ENCODE measurements at places on chromosomes 11 and 22. TPM values are rescaled to one million over a fixed set of nuclear protein-coding genes. Genes with fewer than 3 reads are reported as not detected.

DNA sequence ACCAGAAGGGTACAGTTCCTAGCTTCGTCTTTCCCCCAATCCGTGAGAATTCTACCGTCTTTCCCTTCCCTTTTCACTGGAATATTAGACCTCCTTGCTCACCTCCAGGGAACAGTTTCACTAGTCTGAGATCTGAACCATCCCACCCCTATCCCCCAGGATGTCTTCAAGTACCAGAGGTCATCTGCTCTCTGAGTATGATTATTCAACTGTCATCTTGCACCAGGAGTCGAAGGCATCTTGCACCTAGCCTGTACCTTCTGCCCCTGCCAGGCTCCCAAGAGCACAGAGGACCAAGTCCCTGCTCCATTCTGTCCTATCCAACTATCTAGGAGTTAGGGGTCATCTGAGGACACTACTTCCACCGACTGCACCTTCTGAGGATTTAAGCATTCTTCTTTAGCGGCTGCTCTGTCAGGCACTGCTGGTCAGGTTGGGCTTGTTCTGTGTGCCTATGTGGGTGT is 804 bp downstream of the ACER3 start:
- DNase-seq: no peak

GRCh38 chr11:124863826-124864165 is 1.4 kb upstream of the ROBO3 start:
- DNase-seq: no peak

DNA sequence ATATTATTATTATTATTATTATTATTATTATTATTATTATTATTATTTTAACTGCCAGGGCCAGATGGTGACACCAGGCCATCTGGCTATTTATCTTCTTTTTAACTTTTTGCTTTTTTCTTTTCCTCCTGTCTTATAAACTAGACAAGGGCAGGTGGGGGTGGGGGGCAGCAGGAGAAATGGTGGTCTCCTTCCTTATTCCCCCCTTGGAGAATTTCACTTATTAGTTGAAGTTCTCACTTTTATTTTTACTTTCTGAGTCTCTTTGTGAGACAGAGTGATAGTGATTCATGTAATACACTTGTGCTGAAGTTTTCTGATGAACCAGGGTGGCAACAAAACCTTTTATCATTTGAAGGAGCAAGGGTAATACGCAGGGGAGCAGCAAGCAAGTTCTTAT is 96.3 kb upstream of the ALKBH3 start:
- no peak for DNase-seq

DNA sequence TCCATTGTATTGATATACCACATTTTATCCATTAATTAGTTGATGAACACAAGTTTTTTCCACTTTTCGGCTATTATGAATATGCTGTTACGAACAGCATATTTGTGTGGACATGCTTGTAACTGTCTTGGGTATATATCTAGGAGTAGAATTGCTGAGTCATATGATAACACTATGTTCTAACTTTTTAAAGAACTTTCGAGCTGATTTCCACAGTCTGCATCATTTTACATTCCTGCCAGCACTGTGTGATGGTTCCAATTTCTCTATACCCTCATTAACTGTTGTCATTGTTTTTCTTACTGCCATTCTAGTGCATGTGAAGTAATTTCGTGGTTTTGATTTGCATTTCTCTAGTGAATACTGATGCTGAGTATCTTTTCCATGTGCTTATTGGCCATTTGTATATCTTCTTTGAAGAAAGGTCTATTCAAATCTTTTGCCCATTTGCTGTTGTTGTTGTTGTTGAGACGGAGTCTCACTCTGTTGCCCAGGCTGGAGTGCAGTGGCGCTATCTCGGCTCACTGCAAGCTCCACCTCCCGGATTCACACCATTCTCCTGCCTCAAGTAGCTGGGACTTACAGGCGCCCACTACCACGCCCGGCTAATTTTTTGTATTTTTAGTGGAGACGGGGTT is 7.4 kb upstream of the RCE1 start:
- no peak for DNase-seq

- DNase-seq: no peak
Measured at GRCh38 chr11:131253142-131253655, 117.2 kb upstream of the NTM start.

DNA sequence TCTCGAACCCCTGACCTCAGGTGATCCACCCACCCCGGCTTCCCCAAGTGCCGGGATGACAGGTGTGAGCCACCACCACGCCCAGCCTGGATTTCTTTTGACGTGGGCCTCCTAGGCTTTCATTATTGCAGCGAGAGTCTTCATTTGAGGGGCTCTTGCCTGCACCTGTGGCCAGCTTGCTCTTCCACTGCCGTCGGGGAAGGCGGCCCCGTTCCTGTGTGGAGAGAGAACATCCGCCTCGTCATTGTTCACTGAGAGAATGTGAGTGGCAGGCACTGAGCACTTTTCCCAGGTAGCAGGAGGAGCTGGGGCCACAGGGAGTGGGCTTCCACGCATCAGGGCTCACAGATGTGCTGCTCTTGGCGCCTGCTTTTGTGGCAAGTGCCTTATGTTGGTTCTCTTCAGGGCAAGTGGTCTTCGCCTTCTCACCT is 365.0 kb downstream of the TBC1D22A start:
- DNase-seq: no peak

DNA sequence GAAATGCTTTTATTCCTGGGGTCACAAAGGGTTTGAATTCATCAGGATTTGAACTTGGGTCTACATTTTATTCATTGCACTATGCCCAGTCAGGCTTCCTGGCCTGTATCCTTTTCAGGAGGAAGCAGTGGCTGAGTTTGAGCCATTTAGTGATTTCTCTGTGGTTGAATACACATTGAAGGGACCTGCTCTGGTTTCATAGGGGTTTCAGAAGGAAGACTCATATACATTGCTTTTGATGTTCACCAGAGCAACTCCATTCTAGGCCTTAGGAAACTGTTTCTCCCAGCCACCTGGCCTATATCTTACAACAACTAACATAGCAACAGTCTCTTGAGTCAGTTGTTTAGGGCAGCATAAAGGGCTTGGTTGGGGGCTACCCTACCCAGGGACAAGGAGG is 165.7 kb downstream of the INSC start:
- no peak for DNase-seq

- DNase-seq: no peak
Measured at GRCh38 chr11:58926695-58927094, 12.6 kb upstream of the GLYATL1 start.

DNA sequence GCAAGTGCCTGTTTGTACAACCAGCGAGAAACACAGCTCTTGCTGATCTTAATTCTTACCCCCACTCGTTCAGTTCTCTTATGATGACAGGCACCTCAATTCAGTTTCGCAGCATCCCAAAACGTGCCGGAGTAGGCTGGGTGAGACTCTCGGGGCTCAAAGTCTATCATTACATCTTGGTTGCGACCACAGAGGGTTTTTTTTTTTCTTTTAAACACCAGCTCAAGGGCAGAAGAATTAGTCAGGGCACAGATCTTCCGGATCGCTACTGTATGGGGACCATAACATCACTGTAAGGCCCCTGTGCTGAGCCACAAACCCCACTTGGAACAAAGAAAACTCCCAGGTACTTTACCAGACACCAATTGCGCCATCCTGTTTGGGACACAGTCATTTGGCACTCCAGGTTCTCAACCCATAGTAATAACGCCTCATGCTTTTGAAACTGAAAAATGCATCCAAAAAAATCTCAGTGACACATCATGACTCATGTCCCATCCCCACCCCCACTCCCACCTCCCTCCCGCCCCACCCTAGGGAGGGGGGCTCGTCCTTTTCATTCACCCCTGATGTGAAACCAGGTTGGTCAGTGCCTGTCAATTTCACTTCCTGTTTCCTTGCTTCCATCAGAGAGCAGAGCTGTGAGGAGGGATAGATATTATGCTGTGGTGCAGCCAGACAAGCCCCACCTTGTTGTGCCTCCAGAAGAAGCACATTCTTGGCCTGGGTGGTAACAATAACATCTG is 41.0 kb upstream of the CD5 start:
- peak; percentile 32 for DNase-seq

DNA sequence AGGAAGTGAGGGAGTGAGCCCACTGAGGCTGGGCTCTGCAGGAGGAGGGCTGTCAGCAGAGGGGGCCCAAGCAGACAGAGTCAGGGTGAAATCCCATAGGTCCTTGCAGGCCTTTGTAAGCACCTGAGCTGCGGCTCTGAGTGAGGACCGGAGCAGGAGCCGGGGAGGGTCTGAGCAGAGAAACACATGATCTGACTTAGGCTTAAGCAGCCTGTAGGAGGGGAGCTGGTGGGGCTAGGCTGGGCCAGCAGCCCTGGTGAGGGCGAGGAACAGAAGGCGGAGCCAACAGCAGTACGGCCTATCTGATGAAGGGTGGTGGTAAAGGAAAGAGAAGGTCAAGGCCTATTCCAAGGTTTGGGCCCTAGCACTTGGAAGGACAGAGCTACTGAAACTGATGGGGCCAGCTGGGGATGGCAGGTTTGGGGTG is 26.9 kb upstream of the CBX7 start:
- no peak for DNase-seq

DNA sequence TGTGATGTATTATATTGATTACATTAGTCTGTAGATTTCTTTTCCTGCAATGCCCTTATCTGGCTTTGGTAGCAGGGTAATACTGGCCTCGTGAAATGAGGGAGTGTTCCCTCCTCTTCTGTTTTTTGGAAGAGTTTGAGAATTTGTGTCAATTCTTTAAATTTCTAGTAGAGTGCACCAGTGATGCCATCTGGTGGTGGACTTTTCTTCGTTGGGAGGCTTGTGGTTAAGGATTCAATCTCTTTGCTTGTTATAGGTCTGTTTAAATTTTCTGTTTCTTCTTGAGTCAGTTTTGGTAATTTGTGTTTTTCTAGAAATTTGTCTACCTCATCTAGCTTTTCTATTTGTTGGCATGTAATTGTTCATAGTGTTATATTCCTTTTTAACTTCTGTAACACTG is 18.9 kb downstream of the SHANK3 start:
- DNase-seq: peak; percentile 50

GRCh38 chr22:45423524-45423923 is 10.0 kb downstream of the RIBC2 start:
- no peak for DNase-seq

GRCh38 chr11:117874253-117874909 is 2.1 kb downstream of the FXYD6 start:
- no peak for DNase-seq

DNA sequence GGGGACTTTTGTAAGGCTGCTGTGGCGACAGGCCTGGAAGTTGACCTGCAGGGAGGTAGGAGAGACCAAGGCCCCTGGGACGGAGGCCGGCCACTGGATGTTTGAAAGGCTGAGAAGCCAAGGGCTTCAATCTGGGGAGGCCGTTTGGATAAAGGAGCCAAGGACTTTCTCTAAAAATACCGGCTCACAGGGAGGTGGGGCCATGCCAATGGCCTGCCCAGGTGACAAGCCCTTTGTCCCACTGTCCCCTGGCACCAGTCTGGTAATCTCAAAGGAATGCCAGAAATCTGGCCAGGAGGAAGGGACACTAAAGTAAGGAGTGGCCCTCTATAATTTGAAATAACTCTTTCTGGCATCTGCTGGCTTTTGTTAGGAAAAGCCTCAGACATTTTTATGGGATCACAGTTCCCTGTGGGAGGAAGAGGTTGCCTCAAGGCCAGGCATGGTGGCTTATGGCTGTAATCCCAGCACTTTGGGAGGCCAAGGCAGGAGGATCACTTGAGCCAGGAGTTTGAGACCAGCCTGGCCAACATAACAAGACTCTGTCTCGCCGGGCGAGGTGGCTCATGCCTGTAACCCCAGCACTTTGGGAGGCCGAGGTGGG is 1.9 kb upstream of the CHKA start:
- DNase-seq: no peak

DNA sequence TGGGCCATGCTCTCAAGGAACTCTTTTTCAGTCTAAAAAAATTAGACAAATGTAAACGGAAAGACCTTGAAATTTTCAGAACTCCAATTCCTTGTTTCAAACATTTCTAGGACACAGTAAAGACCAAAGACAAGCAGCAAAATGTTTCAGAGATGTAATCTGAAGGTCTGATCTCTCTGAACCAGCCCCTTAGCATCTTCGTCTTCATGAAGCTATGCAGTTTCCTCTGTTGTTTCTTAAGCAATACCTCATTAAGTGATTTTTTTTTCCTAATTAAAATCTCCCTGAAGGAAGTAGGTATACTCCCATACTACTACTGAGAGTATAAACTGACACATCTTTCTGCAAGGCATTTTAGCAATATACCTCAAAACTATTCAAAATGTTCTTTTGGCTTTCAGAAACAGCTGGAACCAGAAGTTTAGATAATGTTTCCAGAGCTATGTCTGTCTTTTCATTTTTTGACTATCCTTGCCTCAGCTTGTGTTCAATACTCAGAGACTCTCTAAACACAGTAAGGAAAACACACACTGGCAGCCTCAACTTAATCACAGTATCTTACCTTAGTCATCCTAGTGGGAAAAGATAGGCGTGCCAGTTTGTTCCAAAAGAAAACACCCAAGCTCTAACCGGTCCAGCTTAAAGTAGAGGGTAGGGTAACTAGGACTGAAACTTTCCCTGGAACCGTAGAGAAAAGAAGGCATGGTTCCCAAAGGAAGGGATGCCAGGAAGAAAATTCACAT is 25.1 kb downstream of the SBF2 start:
- DNase-seq: no peak

- no peak for DNase-seq
Measured at GRCh38 chr11:19979519-19979845, 180.8 kb downstream of the DBX1 start.

GRCh38 chr11:45354976-45355705 is 69.0 kb upstream of the SYT13 start:
- DNase-seq: peak; percentile 81

DNA sequence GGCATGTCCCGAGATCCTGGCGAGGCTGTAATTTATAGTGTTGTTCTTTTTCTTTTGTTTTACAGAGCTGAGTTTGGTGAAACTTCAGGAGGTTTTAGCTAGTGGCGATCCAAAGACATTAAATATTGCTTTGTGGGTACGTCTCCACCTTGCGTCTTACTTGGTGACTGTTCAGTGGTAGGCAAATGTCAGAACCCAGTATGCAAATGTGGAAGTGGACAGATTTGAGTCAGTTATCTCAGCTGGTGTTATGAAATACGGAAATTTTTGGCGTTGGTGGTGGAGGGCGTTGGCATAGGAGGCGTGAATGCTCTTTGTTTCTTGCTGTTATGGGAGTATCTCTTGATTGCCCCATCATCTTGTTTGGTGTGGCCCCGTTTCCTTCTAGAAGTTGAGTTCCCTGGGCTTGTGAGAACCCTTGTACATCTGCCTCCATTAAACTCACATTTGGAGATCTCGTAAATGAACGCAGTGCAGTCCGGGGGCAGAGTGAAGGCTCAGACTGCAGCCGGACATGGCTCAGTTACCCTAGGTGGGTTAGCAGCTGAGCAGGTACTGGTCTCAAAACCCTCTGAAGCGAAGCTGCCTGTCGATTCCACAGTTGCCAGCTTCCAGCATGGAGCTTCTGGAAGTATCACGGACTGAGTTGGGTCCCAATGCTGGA is 39.9 kb downstream of the PTPRJ start:
- no peak for DNase-seq

GRCh38 chr11:70130636-70131035 is 52.5 kb downstream of the ANO1 start:
- DNase-seq: no peak

KCNQ1 gene
- total RNA-seq: 25.1 TPM

YAP1 gene
- total RNA-seq: not detected

OR4D5 gene
- total RNA-seq: not detected

SCGB1C1 gene
- total RNA-seq: not detected

RGL4 gene
- 15.2 TPM for total RNA-seq

TRPC6 gene
- not detected for total RNA-seq

RIBC2 gene
- total RNA-seq: not detected

TRIM49D2 gene
- total RNA-seq: not detected

OR5AS1 gene
- total RNA-seq: not detected

RIMBP3B gene
- total RNA-seq: 2.4 TPM
